ENCODE measurements at places on chromosomes 2 and 18. TPM values are rescaled to one million over a fixed set of nuclear protein-coding genes. Genes with fewer than 3 reads are reported as not detected.

The CYP27C1 gene
- total RNA-seq, result 11.7 TPM

The DSC2 gene
- total RNA-seq, result 0.58 TPM

The RAMP1 gene
- total RNA-seq, result 176 TPM

The TRIM54 gene
- total RNA-seq, result not detected

The ALPI gene
- total RNA-seq, result not detected

The MYO1B gene
- 114 TPM for total RNA-seq

The SRD5A2 gene
- total RNA-seq, result not detected

DNA sequence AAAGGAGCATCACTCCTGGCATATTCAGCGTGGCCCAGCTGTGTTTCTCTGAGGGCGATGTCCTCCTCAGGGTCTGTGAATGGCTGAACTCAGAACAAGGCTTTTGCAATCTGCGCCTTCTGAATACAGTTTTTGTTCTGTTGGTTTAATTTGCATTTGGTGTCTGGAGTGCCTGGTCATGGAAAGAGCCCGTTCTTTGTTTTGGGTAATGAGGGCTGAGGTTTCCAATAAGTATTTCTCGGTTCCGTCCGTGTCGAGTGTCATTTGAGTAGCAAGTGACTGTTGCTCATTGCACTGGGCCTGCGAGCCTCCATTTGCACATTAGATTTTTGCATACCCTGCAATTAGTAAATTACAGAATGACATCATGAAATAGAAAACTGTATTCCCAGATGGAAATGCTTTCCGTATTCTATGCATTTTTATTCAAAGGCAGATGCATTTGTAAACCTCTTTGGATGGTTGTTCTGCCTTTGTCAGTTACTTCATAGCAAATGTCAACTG is 57.3 kb downstream of the NEDD4L start:
- H3K27ac ChIP-seq, result no peak overlapping the region
- H3K4me1 ChIP-seq, result peaks cover 8% of the 10 kb centered on the region
- no peaks in the 10 kb centered on the region for H3K27me3 ChIP-seq
- no peak overlapping the region for H3K4me3 ChIP-seq

DNA sequence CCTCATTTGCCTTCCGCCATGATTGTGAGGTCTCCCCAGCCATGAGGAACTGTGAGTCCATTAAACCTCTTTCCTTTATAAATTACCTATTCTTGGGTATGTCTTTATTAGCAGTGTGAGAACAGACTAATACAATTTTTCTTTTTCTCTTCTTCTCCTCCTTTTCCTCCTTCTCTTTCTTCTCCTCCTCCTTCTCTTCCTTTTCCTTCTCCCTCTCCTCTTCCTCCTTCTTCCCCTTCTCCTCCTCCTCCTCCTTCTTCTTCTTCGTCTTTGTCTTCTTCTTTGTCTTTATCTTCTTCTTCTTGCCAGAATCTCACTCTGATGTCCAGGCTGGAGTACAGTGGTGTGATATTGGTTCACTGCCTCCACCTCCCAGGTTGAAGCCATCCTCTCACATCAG is 20.2 kb downstream of the SKA1 start:
- no peak for DNase-seq
- no peak overlapping the region for H3K27ac ChIP-seq
- H3K4me1 ChIP-seq, result no peaks in the 10 kb centered on the region
- H3K4me3 ChIP-seq, result no peak overlapping the region
- no peaks in the 10 kb centered on the region for H3K36me3 ChIP-seq

GRCh38 chr2:112293636-112294401 is 18.4 kb downstream of the ZC3H6 start:
- no peak overlapping the region for H3K4me3 ChIP-seq
- no peak for DNase-seq
- H3K27me3 ChIP-seq, result no peaks in the 10 kb centered on the region
- no peaks in the 10 kb centered on the region for H3K36me3 ChIP-seq
- H3K27ac ChIP-seq, result no peak overlapping the region
- no peaks in the 10 kb centered on the region for H3K4me1 ChIP-seq

All from chondrocyte (in vitro differentiated cells).